Kidney (tissue), 22 donors: ENCODE measurements at places on chromosomes 7 and 10. TPM values are rescaled to one million over a fixed set of nuclear protein-coding genes. Genes with fewer than 3 reads are reported as not detected.

SKIDA1 gene
- polyA plus RNA-seq = 0.71 TPM

CCDC172 gene
- not detected for polyA plus RNA-seq

- no peaks in the 10 kb centered on the region for H3K27me3 ChIP-seq
- no peak overlapping the region for H3K4me3 ChIP-seq
- H3K36me3 ChIP-seq = peaks cover 12% of the 10 kb centered on the region
- no peaks in the 10 kb centered on the region for H3K4me1 ChIP-seq
- no peak overlapping the region for H3K27ac ChIP-seq
These were observed 52.6 kb downstream of the ITGB1 start for GRCh38 chr10:32905466-32905865.

GRCh38 chr10:110841767-110842267, 29.9 kb upstream of the PDCD4 start:
- no peak overlapping the region for H3K4me3 ChIP-seq
- DNase-seq = no peak
- H3K27ac ChIP-seq = no peak overlapping the region
- peaks cover 10% of the 10 kb centered on the region for H3K4me1 ChIP-seq
- H3K27me3 ChIP-seq = no peaks in the 10 kb centered on the region

DNA sequence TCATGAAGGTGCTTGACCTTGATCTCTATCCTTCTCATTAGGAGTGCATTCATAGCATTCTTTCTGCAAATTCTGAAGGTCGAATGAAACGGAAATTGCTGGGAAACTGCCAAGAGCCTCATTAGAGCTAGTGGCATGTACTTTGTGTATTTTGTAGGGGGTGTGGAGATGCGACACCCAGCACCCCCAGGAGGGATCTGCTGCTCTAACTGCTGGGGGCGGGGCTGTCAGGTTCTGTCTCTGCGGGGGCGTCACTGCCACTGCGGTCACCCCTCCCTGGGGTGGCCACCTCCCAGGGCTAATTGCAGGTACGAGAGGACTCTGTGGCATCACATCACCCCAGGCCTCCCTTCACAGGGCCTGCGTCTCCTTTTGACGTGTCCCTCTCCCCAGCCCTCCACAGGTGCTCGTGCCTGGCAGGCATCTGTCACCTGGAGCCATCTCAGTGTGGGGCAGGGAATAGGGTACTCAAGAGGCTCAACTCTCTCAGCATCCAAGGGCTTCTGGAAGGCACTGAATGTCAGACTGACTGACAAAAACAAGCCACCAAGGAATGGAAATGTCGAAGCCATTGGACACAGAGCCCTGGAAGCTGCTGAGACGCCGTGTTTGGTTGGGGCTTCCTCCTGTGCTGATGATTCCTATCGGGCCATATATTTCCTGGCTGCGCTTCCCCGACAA, 151.1 kb downstream of the ACTR3B start:
- H3K4me1 ChIP-seq = peaks cover 12% of the 10 kb centered on the region
- DNase-seq = no peak
- H3K27me3 ChIP-seq = no peaks in the 10 kb centered on the region
- no peaks in the 10 kb centered on the region for H3K36me3 ChIP-seq
- H3K27ac ChIP-seq = peak overlapping the region; percentile 52

DNA sequence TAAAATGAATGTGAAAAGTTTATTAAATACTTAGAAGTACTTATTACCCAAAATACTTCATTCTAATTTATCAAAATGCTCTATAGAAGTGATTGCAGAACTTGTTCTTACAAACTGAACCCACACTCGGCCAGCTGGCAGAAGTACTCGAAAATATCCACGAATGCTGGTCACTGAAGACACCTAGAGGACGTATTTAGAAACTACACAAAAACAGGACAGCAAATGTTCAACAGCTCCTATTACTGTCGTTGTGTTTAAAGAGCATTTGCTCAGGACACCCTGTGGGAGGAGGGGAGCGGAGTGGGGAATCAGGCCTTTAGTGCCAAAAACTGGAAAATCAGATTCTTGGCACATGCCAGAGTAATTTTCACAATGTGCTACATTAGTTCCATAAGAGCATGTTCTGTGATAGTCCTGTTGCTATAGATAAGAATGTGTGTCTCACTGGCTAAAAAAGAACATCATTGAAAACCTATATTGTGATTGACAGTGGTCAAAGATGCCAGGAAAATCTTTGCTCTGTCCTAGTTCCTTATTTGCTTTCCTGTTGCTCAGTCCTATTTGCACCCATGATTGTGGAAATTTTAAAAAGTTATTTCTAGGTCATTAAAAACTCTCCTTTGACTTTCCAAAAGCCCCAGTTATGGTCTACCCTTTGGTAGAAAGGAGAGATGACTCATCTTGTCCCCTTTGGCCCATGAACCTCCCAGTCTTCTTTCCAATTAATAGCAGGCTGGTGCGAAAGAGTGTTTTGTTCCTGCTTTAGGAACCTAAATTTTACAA, 49.0 kb upstream of the NRBF2 start:
- no peaks in the 10 kb centered on the region for H3K36me3 ChIP-seq
- H3K4me3 ChIP-seq = no peak overlapping the region
- no peaks in the 10 kb centered on the region for H3K4me1 ChIP-seq
- no peak overlapping the region for H3K27ac ChIP-seq

- no peak for DNase-seq
- no peaks in the 10 kb centered on the region for H3K36me3 ChIP-seq
- no peak overlapping the region for H3K4me3 ChIP-seq
- no peaks in the 10 kb centered on the region for H3K27me3 ChIP-seq
These were observed 41.2 kb upstream of the FGFR2 start for GRCh38 chr10:121639416-121639815.

GRCh38 chr7:55420530-55420929, 55.4 kb downstream of the LANCL2 start:
- DNase-seq = peak; percentile 67
- no peaks in the 10 kb centered on the region for H3K36me3 ChIP-seq
- peaks cover 6% of the 10 kb centered on the region for H3K4me1 ChIP-seq
- H3K27ac ChIP-seq = no peak overlapping the region

DNA sequence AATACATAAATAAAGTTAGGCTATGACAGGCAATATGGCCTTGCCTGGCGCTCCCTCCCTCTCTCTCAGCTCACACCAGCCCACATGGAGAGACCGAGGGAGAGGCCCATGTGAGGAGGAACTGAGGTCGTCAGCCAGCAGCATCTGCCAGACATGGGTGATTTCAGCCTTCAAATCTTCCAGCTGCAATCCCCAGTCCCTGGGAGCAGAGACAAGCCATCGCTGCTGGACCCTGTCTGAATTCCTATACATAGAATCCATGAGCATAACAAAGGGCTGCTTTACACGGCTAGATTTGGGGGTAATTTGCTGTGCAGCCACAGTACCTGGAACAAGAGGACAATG, 35.6 kb downstream of the ANKRD16 start:
- H3K4me3 ChIP-seq = no peak overlapping the region
- H3K27me3 ChIP-seq = no peaks in the 10 kb centered on the region
- no peak for DNase-seq
- H3K27ac ChIP-seq = no peak overlapping the region
- H3K36me3 ChIP-seq = no peaks in the 10 kb centered on the region
